Breast epithelium (tissue), 4 donors: ENCODE measurements at places on chromosomes 13 and 19. TPM values are rescaled to one million over a fixed set of nuclear protein-coding genes. Genes with fewer than 3 reads are reported as not detected.

The ICAM3 gene
- total RNA-seq, result 10.1 TPM

The TEAD2 gene
- 24.9 TPM for total RNA-seq

The KLF1 gene
- not detected for total RNA-seq

The CYP2F1 gene
- not detected for total RNA-seq

The TEKTIP1 gene
- 2.0 TPM for total RNA-seq

The CNOT3 gene
- 14.6 TPM for total RNA-seq

The TPGS1 gene
- total RNA-seq, result 77.7 TPM

The PSPN gene
- 0.59 TPM for total RNA-seq

The LIN7B gene
- 11.8 TPM for total RNA-seq

The FBXO17 gene
- 28.5 TPM for total RNA-seq

The LILRB1 gene
- 2.3 TPM for total RNA-seq

The PLVAP gene
- 68.8 TPM for total RNA-seq

The CYP4F3 gene
- total RNA-seq, result not detected

The RYR1 gene
- total RNA-seq, result 6.7 TPM
